ENCODE measurements at places on chromosomes 3 and 15. TPM values are rescaled to one million over a fixed set of nuclear protein-coding genes. Genes with fewer than 3 reads are reported as not detected.
A peak's percentile ranks its signal among the peaks of the same experiment; 100 is the strongest.

The ADAMTS7 gene
- total RNA-seq = 2.4 TPM

DNA sequence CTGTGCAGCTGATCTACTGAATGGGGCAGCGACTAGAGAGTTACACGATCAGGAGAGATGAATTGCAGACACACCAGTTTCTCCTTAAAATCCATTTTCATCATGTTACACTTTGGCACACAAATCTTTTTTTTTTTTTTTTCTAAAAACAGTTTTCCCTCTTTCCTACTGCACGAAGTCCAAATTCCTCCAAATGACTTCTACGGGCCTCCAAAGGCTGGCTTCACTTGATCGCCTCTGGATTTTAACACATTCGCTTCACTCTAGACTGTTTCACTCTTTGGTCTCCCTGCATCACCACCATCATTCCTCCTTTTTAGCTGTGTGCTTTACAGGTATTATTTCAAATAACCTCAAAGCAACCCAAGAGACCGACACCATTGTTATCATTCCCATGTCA, 268.6 kb downstream of the RORA start:
- DNase-seq = no peak

GRCh38 chr3:14439501-14440167, 37.2 kb downstream of the SLC6A6 start:
- peak; percentile 70 for DNase-seq

- peak; percentile 21 for DNase-seq
Observed at GRCh38 chr15:82093774-82094211, 48.0 kb upstream of the MEX3B start.

DNA sequence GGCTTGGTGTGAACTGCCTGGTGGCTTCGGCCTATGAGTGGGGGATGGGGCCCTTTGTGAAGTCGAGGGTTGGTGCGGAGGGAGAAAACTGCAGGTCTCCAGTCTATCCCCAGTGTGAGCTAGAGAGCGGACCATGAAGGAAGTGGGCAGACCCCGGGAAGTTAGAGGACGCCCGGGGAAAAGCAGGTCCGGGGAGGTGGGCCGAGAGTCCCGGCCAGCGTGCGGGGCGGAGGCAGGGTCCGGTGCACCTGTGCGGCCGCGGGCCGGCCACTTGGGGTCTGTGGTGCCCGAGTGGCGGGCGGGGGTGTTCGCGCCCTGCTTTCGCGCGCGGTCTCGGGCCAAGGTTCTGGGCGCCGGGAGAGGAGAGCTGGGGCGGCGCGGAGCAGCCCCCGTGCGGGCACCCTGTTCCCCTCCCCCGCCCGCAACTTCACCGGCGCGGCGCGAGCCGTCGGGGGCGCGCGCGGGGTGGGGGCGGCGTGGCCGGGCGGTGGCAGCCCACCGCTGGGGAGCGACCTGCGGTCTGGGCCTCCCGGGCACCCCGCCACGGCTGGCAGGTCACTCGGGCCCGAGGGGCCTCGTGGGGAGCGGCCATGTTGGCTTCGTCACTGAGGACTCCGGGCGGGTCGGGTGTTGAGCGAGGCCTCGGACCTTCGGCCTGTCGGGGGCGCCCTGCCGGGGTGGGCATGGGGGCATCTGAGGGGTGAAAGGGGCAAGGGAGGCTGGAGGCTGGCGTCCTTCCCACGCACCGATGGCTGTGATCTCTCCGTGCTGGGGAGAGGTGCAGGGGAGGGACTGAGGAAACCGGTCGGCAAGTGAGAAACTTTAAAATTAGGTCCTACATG, 4.8 kb downstream of the UBE2E1 start:
- DNase-seq = peak; percentile 71

GRCh38 chr3:65177960-65178376, 490.2 kb upstream of the ADAMTS9 start:
- DNase-seq = no peak

GRCh38 chr3:11382146-11382745, 110.0 kb downstream of the ATG7 start:
- DNase-seq = no peak

The CLDN1 gene
- total RNA-seq = 0.25 TPM

DNA sequence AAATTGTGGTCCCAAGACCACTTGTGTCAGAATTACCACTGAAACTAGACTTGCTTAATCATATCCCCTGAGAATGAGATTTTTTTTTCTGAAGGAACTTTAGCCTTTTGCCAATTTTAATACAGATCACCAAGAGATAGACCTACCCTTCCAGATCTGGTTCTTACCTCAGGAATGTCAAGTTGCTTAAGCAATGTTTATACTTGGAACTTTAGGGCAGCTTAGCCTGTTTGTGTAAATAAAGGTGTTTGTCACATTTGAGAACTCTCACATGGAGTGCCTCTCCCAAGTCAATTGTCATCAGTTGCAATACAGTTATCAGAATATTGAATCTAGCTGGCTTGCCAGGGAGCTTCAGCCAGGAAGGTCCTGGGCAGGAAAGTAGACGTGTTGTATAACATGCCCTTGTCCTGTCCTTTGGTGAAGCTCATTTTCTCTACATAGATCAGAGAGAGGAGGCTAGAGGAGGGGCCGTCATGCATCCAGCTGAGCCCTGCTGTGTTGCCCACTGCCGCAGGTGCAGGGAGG, 3.9 kb downstream of the GPD1L start:
- no peak for DNase-seq

The ALDH1A2 gene
- total RNA-seq = 12.6 TPM

The ZNF774 gene
- total RNA-seq = 1.8 TPM

DNA sequence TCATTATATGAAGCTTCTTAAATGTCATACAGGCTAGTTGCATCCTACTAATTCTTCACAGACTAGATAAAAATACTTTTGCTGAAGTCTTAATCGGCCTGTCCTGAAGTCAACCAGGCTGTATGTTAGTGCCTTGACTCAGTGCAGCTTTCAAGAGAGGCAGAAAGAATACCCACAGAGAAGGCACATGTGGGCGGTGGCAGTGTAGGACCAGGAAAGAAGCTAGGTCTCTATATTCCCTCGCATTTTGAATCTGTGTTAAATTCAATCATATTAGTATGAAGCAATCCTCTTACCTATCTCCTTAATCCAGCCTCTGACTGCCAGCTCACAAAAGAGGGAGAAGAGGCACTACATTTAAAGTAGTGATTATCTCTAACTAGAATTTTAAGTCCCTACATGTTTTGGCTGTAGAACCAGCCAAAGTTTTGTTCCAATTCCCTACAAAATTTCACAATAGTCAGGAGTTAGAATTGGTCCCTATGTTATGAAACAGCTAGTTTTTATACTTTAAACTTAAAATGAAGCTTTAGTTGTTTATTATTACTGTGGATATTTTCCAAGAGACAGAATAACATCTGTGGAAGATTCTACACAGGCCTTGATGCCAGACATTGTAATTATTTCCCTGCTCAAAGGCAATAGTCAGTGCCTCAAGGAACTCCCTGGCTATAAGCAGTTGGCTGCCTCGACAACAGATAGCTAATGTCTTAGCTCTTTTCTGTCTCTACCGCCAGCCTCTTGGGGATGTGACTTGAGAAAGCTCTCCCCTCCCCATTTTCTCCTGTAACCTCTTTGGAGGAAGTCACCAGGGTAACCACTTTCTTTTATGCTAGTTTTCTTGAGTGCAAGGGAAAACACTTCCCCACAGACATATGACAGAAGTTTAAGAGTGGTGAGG, 31.9 kb downstream of the CRTC3 start:
- no peak for DNase-seq

GRCh38 chr15:74427607-74428441, 5.9 kb downstream of the SEMA7A start:
- no peak for DNase-seq

GRCh38 chr15:47754312-47754711, 37.0 kb downstream of the SEMA6D start:
- DNase-seq = no peak

The SUSD5 gene
- 15.6 TPM for total RNA-seq

The GOLGA8A gene
- 13.5 TPM for total RNA-seq

DNA sequence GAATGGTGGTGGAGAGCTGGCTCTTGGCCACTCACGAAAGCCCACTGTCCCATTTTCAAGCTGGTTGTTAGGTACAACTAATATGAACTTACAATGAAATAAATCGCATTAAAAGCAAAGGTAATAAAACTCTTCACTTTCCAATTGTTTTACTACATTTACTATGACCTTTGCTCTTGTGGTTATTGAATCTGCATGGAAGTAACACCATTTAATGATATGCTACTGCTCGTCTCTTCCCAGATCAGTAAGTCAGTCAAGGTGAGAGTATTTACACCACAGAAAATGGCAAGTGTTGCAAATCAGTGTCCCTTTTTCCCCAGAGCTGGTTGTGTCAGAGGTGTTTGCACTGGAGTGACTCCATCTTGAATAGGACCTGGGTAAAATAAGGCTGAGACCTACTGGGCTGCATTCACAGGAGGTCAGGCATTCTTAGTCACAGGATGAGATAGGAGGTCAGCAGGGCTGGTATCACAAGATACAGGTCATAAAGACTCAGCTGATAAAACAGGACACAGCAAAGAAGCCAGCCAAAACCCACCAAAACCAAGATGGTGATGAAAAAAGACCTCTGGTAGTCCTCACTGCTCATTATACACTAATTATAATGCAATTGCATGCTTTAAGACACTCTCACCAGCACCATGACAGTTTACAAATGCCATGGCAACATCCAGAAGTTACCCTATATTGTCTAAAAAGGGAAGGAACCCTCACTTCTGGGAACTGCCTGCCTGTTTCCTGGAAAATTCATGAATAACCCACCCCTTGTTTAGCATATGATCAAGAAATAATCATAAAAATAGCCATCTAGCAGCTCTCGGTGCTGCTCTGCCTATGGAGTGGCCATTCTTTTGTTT, 57.6 kb downstream of the FRMD4B start:
- no peak for DNase-seq

The DENND4A gene
- 26.4 TPM for total RNA-seq

DNA sequence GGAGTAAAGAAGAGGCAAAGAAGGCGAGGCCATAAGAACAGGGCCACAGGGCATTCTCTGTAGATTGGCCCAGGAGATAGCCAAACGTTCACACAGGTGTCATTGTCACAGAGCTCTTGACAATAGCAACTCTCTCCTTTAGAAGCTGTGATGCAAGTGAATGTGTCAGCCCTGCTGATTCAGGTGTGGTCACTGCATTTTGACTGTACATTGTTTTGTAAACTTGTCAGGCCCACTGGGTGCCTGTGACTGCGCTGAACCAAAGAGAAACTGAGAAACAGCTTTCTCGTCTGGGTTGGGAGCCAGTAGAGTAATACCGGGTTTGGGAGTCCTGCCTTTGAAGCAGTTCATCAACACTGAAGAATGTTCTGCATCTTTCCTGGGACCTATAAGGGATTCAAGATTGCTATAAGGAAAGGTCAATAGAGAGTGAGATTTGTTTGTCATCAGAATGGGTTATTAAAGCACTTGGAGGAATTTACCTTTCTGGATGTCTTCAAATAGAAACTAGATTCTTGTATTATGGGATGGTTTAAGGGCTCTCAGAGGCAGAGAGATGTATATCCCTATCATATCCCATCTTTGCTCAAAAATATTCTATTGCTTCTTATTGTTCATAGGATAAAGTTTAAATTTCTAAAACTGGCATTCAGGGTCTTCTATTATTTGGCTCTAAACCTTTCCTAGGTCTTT, 45.4 kb downstream of the TMEM45A start:
- no peak for DNase-seq

DNA sequence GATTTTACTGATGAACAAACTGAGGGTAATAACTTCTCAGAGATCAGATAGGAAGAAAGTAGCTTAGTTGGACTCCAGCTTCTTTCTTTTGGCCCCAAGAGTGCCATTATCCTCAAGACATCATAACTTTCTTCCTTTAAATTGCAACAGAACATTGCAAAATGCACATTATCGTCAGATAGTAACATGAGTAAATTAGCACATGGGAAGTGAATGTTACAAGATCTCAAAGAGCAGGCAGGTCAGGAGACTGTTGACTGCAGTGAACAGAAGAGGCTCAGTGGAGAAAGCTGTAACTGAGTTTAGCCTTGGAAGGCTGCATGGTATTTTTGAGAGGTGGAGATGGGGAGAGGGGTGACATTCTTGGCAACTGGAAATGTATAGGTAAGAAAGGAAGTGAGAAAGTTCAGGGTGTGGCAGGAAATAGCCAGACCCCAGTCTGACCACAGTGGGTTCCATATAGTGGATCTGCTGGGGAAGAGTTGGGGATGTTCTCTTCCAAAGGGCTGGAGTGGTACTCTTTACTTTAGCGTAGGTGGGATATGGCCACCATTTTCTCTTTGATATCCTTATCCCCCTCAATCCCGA, 307.7 kb downstream of the RPLP1 start:
- DNase-seq = no peak

DNA sequence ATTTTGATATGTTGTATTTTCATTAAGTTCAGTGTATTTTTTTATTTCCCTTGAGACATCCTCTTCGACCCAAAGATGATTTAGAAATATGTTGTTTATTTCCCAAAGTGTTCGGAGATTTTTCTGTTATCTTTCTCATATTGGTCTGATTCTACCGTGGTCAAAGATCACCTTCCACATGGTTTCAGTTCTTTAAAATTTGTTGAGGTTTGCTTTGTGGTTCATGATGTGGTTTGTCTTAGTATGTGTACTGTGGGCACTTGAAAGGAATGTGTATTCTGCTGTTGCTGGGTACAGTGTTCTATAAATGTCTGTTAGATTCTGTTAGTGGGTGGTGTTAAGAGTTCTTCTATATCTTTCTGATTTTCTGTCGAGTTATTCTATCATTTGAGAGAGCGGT, 103.4 kb upstream of the FHIT start:
- DNase-seq = no peak

- DNase-seq = no peak
Observed at GRCh38 chr3:9194509-9195184, 54.8 kb downstream of the SRGAP3 start.

The ANKRD34C gene
- total RNA-seq = not detected

DNA sequence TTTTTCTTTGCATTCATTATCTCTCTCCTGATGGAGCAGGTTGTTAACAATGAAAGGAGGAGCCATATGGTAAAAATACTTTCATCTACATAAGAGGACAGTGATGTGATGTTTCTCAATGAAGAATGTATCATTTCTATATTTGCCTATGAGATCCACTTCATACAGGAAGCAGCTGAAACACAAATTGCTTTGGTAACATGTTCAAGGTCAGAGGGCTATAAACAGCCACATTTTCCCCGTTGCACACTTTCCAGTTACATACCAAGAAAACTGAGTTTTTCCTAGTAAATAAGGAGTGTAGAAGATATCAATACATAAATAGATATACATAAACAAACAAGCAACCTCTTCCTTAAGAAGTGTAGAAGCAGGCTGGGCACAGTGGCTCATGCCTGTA, 32.6 kb upstream of the GYG1 start:
- DNase-seq = no peak

- no peak for DNase-seq
Observed at GRCh38 chr3:171491361-171491760, 31.2 kb upstream of the TNIK start.

DNA sequence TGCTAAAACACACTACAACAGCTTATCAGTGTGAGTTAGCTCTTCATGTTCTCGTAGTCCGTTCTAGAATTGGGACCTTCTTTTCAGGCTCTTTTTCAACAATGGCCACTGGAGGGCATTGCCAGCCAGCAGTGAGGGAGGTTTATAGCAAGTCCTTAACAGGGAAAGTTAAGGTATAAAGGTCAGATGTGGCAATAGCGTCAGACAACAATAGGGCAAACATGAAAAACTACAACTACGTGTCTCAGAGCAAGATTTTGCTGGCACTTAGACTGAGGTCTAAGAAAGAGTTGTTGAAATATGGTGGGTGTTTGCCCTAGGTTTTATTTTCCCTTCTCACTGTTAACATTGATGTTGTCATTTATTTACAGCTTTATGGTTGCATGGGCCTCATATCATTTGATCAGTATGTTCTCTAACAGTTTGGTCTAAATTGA, 161.4 kb downstream of the GMNC start:
- DNase-seq = peak; percentile 11

The PLOD2 gene
- total RNA-seq = 43.3 TPM
